Retinal pigment epithelial cell (primary cell): ENCODE measurements at places on chromosomes 2 and 18.

GRCh38 chr2:234861841-234862735, 89.7 kb upstream of the SH3BP4 start:
- no peak for DNase-seq

GRCh38 chr2:28594000-28594331, 98.1 kb downstream of the PLB1 start:
- DNase-seq = no peak

GRCh38 chr18:26383454-26384270, 157.4 kb downstream of the TAF4B start:
- peak; percentile 14 for DNase-seq

DNA sequence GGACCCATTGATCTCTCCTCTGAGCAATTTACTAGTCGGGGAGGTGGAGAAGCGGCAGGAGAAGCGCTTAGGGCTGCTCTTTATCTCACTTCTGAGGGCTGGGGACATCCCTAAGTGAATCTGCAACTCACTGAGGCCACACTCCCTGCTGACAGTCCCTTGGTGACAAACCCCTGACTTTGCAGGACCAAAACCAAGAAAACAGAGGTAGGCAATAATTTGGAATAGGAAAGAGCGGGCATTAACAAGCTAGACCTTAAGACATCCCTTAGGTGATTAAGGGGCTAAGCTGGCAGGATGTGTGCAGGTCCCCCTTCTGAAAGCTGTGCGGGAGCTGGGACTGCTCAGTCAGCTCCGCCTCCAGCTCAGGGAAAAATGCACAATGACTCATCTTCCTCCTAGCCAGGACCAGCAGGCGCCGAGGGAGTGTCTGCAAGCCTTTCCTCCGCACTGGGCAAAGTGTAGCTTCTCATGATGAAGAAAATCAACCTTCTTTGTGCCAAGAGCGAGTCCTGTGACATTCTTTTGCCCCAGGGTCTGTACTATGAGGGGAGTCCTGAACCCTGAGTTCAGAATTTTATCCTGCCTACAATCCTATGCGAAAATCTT, 63.3 kb downstream of the BOD1L2 start:
- DNase-seq = peak; percentile 45

GRCh38 chr18:57445488-57446319, 10.5 kb downstream of the ONECUT2 start:
- DNase-seq = no peak

DNA sequence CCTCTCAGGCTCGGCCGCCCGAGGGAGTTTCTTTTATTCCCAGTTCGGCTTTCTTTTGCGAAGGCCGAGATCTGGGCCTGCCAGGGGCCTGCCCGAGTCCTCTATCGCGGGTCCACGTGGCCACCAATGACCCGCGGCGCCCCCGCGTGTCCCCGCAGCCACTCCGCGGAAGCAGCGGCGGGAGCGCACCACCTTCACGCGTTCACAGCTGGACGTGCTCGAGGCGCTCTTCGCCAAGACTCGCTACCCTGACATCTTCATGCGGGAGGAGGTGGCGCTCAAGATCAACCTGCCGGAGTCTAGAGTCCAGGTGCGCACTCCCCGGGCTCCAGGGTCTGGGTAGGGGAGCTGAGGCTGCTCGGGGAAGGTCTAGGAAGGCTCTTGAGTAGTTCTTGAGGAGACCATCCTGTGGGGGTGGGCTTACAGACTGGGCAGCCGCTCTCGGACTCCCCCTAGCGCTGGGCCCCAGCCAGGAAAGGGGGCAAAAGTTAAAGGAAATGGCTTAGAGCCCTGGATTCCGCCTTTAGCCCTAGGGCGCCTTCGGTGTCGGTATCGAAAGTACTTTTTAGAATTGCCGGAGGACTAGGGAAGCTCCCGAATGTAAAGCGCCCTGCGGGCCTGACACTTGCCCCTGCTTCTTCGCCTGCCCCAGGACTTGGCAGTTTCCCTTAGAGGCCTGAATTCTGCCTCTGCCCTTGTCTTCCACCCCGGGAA, 3.4 kb downstream of the OTX1 start:
- no peak for DNase-seq

GRCh38 chr2:45851111-45851510, 199.6 kb downstream of the PRKCE start:
- no peak for DNase-seq

DNA sequence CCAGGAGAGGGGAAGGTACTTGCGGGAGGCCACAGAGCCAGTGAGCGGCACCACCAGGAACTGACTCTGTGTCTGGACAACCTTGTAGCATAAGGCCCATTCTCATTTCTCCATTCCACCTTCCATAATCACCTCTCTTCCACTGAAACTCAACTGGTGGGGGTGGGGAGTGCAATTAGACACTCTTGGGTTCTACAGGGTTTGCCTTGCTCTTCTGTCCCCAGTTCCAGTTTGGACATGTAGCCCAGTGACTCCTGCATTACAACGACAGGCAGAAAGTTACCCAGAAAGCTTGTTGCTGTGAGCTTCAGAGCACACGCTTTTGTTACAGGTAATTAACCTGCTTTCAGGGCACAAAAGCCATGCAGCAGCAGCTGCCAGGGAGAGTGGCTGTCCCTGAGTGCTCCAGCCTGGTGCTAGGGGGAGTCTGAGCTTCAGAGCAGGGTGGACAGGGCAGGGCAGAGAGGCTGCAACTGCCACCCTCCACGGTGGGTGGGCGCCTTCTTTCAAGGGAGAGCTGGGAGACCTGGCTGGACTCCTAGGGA, 65.2 kb downstream of the COPS8 start:
- DNase-seq = no peak

- DNase-seq = no peak
Observed at GRCh38 chr2:69065735-69066336, 52.9 kb downstream of the ANTXR1 start.

DNA sequence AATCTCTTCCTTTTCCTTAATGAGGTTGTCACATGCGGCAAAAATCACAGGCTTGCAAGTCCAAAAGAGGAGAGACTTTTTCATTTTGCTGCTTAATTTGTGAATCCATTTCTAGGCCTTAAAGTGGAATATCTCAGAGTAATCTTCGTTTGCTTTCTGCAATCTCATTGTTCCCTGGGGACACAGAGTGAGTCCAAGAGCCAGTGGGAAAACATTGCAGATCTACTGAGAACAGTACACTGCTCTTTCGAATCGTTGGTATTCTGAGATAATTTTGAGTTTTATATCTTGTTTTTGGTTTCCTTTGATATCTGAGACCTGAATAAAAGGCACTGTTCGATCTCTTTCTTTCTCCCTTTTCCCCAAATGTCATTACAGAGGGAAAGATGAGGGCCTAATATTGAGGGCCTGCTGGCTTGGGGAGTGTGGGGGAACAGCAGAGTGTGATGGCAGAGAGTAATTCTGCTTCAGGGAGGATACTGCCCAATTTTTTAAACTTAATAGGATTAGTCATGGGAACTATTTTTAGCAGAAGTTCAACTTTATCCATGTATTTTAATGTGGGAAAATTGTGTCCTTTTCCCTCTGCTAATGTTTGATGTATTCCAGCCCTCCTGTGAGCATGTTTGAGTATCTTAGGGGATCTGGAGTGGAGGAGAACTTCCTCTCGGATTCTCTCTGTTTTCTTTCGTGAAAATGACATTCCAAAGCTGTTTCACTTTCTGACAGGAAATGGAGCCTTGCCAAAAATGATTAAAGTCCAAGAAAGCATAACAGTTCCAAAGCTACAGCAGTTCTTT, 418.2 kb upstream of the ZEB2 start:
- peak; percentile 46 for DNase-seq

DNA sequence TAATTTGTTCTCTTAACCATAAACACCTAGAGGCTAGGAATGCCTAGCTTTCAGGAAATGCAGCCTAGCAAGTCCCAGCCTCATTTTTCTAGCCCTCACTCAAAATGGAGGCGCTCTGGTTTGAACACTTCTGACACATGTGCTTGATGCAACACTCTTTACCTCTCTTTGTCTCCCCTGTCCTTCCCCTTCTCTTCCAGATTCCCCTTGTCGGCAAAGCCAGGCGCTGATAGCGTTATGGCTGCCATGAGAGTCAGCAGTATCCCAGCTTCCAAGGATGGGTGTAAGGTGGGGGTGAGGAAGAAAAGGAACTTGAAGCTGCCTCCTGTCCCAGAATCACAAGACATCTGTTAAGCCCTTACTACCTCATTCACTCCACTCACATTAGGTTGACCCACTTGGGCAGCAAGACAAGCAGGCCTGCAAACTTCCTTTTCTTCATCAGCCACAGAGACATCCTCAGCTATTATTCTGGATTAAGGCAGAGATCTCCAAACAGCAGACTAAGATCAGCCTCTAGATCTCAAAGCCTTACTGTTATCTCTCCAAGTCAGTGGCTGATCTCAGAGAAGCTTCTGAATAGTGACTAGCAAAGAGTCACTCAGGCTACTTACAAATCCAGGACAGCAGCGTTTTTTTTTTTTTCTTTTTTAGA, 1.9 kb upstream of the ST3GAL5 start:
- DNase-seq = no peak

GRCh38 chr2:128437204-128437565, 118.5 kb upstream of the HS6ST1 start:
- no peak for DNase-seq

DNA sequence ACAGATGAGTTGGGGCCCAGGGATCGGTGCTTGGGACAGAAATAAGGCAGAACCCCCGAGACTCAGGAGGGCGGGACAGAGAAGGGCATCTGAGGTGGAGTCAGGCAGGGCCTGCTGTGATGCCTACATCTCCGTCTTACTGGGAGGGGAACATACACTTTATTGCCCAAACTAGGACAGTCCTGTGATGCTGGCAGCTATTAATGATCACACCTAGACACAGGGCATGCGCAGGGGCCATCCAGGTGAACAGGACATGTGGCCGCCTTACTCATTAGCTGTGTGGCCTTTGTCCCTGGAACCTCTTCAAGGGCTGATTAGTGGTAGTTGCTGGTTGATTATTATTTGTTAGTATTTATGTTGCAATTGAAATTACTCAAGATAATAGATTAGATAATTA, 33.2 kb downstream of the MLPH start:
- no peak for DNase-seq

- no peak for DNase-seq
Observed at GRCh38 chr2:237355701-237356100, 58.3 kb downstream of the COL6A3 start.

GRCh38 chr2:38619458-38620164, 16.9 kb upstream of the HNRNPLL start:
- DNase-seq = no peak

DNA sequence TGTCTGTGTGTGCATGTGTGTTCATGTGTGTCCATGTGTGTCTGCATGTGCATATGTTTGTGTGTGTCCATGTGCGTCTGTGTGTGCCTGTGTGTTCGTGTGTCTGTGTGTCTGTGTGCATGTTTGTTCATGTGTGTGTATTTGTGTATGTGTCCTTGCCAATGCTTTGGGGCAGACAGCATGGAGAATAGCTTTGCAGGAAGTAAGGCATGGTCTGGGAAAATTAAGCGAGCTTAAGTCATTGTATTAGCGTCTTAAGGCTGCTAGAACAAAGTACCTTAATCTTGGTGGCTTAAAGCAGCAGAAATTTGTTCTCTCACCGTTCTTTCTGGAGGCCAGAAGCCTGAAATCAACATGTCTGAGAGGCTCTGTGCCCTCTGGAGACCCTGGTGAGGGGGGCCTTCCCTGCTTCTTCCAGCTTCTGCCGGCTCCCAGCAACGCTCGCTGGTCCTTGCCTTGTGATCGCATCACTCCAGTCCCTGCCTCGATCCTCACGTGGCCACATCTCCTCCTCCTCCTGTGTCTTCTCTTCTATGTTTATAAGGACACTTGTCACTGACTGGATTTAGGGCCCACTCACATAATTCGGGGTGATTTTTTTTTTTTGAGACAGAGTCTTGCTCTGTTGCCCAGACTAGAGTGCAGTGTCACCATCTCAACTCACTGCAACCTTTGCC, 3.8 kb downstream of the NEU2 start:
- no peak for DNase-seq

GRCh38 chr18:68494802-68495581, 219.9 kb downstream of the TMX3 start:
- DNase-seq = peak; percentile 0

DNA sequence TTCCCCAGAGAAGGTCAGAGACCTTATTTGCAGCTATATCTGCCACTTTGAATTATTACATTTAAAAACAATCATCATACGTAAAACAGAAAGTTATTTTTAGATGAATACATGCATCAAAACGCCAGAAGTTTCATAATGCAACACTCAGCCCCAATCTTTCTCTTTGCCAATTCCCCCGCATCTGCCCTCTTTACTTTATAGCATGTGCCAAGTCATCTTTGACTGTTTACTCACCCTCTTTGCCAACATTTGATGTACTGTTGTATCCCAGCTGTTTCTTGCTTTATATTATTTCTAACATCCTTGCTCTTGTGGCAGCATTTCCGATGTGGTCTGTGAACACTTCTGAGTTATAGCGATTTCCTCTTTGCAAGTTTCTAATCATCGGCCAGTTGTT, 86.2 kb downstream of the CRIM1 start:
- no peak for DNase-seq

DNA sequence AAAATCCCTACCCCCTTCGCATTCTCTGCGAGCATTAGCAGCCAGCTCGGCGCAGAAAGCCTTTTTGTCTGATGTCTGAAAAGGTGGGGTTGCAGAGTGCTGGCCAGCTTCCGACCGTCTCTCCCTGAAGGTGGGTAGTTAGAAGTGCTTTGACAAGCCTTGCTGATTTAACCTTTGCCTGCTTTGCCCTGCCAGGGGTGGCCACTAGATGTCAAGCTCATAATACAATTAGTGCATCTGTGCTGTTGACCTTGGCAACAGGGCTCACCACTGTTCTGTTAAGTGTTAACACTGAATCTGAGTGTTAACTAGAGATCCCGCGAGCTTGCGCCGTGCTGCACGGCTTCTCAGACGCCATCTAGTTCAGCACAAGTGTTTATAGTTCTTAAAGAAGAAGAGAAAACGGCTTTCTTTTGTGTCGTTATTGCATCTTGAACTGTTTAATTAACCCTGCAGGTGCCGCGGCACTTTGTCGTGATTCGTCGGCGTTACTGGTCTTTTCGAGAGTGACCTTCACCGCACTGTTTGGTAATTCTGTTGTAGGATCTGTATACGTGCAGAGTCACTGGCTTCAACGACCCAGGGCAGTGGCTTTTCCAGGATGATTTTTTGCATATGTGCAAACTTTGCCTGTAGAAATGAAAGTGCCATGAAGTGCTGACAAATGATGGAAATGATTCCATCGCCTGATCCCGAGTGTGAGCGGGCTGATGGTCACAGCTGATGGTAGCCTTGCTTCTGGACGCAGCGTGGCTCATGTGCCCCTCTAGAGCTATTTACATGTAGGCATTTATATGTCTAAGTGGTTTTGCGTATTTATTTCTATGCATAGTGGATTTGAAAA, 5.5 kb downstream of the SALL3 start:
- peak; percentile 1 for DNase-seq

GRCh38 chr2:234558642-234559041, 61.8 kb upstream of the ARL4C start:
- DNase-seq = no peak

DNA sequence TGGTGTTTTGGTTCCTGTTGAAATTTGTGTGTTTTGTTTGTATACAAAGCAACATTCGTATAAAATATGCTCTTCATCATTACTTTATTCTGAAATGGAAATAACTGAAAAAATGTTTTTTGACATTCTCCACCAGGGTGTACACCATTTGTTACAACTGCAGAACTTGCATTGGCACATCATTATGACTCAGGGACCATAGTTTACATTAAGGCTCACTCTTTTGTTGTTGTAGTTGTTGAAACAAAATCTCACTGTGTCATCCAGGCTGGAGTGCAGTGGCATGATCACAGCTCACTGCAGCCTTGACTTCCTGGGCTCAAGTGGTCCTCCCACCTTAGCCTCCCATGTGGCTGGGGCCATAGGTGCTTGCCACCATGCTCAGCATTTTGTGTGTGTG, 676.6 kb downstream of the TDRD15 start:
- no peak for DNase-seq
